ENCODE measurements at places on chromosomes 1 and 21.

DNA sequence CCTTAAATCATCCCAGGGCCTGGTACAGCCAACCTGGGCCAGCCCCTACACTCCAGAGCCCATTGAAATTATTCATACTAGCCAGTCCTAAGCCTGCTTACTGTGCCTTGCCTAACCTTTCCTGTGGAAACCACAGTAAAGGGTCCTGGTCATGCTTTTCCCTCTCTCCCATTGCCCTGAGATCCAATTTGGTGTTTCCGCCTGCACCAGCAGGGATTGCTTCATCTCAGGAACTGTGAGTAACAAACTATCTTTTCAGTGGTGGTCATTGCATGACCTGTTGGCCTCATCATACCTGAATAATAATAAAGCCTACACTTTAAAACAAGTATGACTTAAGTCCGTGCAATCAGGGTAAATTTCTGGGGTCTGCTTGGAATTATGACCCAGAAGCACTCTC lies 18.7 kb upstream of the GALNT2 start:
- DNase-seq: no peak

- no peak for DNase-seq
Measured at GRCh38 chr1:40153073-40153770, 8.0 kb upstream of the RLF start.

GRCh38 chr1:38973659-38974437 lies 17.2 kb upstream of the AKIRIN1 start:
- no peak for DNase-seq

DNA sequence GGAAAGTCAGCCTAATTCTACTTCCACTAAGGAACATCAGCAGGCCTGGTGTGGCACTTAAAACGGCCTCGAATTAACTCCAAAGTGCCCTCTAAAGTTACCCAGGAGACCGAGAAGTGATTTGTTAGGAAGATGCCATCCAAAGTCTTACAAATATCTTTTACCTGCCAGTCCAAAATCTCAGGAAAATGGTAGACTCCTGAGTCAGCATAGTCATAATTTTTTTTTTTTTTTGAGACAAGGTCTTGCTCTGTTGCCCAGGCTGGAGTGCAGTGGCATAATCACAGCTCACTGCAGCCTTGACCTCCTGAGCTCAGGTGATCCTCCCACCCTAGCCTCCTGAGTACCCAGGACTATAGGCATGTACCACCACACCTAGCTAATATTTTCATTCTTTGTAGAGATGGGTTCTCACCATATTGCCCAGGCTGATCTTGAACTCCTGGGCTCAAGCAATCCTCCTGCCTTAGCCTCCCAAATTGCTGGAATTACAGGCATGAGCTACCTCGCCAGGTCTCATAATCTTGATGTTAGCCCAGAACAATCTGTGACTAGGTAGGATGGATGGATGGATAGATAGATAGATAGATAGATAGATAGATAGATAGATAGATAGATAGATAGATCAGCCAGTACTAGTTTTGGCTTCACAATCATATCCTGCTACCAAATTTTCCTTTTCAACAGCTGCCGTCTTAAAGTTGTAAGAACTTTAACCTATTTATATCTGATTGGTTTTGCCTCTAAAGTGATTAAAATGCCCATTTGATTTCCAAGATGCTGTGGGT lies 25.3 kb upstream of the PPP2R5A start:
- no peak for DNase-seq

DNA sequence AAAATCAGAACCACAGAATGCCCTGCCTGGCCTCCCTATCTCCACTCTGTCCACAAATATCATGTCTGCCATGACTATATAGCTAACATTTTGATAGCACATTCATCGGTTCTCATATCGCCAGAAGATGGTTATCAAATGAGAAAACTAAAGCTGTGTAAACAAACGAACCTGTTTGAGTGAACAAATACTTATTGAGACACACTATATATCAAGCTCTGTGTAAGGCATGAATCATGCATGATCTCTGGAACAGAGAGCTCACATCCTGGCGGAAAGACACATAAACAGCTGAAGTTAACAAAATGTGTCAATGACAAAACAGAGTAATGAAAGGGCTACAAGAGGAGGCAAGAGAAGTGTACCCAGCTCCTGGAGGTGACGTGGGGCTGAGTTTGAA lies 13.1 kb downstream of the KCND3 start:
- no peak for DNase-seq

DNA sequence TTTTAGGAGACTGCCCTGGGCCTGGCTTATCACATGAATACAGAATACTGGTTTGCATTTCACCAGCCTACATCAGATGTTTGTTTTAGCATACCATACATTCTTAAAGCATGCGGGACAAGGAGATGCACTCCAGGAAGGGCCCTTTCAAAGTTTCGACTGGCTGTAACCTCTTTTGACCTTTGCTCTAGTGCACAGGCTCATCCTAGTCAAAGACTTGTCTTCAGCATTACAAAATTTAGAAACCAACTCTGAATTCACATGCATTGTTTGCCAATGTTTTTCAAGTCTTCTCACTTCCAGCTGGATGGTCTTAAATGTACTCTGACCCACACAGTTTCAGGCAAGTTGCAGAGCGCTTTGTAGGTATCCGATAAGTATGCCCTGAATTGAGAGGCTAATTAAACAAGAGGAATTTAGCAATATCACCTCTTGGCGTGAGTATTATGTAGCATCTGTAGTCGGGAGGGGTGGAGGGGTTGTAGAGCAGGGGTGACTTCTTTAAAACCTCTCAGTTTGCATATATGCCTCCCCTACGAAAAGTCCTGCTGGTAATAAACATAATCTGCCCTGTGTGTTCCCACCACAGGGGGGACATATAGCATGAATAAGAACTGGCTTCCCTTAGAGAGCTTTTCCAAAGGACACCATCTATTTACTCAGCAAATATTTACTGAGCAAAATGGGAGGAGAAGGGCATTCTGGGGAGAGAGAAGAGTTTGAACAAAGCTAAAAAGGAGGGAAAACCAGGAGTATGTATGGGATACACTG lies 24.4 kb upstream of the AHCYL1 start:
- DNase-seq: peak; percentile 54

DNA sequence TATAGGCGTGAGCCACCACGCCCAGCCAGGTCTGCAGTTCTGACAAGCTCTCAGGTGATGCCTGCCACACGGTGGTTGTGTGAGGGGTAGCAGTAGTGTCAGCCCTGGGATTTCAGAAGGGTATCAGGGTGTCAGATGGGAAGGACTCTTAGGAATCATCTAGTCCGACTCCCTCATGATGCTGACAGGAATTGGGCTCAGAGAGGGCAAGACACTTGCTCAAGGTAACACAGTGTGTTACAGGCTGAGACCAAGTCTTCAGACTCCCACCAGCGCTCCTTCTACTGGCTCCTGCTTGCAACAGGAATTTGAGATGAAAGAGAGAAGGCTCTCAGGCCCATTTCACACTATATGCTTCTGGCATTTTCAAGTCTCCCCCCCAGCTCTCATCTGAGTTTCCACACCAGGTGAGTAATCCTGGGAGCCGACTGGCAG lies 6.9 kb downstream of the HTR1D start:
- DNase-seq: peak; percentile 57

DNA sequence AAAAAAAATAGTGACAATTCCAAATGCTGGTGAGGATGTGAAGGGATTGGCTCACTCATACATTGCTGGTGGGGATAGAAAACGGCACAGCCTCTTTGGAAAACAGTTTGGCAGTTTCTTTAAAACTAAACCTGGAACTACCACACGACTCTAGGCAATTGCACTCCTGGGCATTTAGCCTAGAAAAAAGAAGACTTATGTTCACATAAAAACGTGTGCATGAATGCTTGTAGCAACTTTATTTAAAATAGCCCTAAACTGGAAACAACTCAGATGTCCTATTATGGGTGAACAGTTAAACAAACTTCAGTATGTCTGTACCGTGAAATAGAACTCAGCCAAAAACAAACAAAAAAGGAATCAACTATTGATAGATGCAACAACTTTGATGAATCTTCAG lies 9.4 kb upstream of the TMEM9 start:
- DNase-seq: no peak

GRCh38 chr21:36966066-36966820 lies at the start of gene HLCS:
TSS of gene HLCS (minus strand) at chr21:36966669. CDS start at chr21:36966638, 31 bp downstream.
- DNase-seq: no peak

DNA sequence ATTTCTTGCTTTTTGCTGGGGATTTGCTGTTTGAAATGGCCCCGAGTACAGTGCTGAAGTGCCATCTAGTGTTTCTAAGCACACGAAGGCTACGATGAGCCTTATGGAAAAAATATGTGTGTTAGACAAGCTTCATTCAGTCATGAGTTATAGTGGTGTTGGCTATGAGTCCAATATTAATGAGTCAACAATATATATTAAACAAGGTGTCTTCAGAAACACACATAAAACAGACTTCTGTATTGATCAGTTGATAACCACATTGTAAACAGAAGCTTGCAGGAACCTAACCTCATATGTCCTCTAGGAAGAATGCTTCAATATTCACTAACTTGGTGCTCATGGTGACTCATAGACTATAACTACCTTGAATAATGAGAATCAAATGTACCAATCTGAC lies 1.7 kb upstream of the GJB5 start:
- no peak for DNase-seq

GRCh38 chr1:90850181-90850897 lies 133.2 kb upstream of the BARHL2 start:
- no peak for DNase-seq

DNA sequence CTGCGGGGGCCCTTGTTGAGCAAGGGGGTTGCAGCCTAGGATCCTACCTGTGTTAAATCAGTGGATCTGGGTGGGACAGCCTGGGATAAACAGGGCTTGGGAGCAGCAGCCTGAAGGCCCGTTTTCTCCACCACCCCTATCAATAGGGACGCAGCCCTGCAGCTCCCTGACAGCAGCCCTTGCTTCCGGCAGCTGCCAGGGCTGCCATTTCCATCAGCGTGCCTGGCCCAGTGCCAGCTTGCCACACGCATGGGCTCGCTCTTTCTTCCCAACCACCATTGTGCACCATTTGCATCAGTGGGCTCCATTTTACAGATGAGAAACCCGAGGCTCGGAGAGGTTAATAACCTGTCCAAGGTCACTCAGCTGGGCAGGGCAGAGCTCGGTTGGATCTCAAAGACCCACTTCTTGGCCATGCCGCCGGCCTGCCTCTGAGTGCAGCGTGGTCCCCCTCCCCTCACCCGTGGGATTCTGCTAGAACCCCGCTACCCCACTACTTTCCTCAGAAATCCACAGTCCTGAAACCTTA lies 3.8 kb downstream of the WNT4 start:
- DNase-seq: no peak

DNA sequence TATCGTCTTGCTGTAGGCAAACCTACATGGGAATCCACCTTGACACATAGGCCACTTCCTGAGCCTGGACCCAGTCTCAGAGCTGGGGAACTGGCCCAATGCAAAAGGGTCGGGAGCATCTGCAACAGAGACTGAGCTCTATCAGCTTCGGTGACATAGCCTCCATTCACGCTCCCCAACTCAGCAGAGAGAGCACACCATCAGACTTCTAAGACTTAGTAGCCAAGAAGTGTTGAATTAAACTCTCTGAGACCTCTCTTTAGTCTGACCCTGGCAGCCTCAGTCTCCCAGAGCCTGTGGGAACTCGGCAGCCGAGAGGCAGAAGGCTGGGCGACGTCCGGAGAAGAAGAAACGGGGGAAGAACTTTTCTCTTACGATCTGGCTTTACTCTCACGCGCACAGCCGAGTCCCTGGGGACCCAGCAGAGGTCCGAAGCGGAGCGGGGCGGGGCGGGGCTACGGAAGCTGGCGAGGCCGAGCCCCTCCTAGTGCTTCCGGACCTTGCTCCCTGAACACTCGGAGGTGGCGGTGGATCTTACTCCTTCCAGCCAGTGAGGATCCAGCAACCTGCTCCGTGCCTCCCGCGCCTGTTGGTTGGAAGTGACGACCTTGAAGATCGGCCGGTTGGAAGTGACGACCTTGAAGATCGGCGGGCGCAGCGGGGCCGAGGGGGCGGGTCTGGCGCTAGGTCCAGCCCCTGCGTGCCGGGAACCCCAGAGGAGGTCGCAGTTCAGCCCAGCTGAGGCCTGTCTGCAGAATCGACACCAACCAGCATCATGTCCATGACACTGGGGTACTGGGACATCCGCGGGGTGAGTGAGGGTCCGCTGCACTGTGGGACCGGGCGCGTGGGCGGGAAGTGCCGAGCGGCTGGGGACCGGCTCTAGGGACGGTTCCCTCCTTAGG lies at the start of gene GSTM4:
TSS of gene GSTM4 (plus strand) at position 485 of the 905 bp plus-strand sequence. CDS start at position 776, 291 bp downstream.
- peak; percentile 59 for DNase-seq

GRCh38 chr1:98021126-98021525 lies 100.3 kb upstream of the DPYD start:
- no peak for DNase-seq

DNA sequence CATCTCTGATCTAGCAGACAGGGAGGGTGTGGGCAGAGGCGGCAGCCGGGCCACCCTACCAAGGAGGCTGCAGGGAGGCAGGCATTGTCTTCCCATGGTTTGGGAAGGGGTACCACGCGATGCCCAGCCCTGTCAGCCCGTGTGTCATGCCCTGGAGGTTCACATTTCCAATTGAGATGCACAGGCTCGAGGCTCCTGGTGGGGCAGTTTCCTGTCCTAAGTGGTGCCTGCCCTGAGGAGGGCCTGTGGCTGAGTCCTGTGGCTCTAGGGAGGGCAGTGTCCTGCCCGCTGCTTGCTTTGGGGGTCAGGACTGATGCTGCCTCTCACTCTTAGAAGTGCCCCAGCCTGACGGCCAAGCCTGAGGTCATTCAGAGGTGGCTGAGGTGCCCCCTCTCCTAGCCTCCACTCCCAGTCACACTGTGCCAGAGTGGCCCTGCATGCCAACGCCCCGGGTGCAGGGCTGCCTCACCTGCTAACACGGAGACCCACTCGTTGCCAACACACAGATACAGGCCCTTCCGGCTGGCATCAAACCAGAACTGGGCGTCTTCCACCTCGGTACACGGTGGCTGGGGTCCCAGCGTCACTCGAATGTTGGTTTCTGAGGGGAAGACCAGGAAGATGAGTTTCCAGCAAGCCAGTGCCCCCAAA lies 11.9 kb downstream of the KRTAP10-1 start:
- no peak for DNase-seq

- DNase-seq: no peak
Measured at GRCh38 chr1:40114400-40114799, 17.3 kb upstream of the PPT1 start.

DNA sequence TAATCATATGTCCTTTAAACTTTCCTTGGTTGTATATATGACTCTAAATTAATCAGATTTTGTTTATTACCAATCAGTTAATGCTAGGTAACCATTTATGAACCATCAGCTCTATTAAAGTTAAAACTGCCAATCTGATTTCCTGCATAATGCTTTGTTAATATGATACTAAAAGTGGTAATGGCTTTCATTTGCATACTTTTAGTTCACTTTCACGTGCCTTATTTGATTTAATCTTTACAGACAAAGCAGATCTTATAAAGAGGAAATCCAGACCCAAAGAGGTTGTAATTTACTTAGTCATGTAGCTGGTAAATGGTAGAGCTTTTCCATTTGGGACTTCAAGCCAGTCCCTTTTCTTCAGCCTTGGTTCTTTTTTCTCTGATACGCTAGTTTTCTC lies 61.3 kb downstream of the CLIC4 start:
- no peak for DNase-seq

DNA sequence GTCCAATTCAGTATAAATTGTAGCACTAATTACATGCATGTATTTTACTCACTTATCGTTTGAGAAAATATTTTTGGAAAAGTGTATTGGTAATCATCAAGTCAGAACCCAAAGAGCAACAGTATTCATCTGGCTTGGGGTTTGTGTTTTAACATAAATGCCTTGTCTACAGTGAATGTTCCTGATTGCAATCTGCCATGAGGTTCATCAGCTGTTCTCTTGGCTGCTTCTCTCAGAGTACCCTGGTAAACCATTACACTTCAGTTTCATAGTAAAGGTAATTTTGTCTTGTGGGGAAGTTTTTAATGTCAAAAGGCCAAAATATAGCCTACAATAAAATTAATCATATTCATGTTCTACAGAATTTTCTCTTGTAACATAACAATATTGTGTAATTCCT lies 150.3 kb downstream of the IFI44 start:
- DNase-seq: no peak
